ENCODE measurements at places on chromosomes 2 and 18.

- DNase-seq = peak; percentile 39
These were observed 70.3 kb downstream of the VWC2L start for GRCh38 chr2:214481204-214481603.

GRCh38 chr2:161041356-161041755 is 118.9 kb upstream of the TANK start:
- no peak for DNase-seq

GRCh38 chr2:8743261-8743660 is 61.4 kb downstream of the ID2 start:
- no peak for DNase-seq

DNA sequence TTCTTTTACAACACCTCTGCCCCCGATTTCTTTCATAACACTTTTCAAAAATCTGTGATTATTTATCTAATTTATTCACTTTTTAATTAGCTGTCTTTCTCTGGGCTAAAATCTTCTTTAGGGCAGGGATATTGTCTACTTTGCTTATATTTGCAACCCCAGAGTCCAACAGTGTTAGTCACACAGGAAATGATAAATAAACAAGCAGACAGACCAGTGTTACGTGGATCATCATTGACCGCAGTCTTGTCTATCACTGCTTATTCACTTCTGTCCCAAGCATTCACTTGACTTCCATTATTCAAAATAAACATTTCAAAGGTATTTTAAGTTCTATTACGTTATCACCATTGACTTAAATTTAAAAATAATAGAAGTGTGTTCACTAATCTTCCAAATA is 237.6 kb upstream of the UBE2E3 start:
- DNase-seq = no peak

DNA sequence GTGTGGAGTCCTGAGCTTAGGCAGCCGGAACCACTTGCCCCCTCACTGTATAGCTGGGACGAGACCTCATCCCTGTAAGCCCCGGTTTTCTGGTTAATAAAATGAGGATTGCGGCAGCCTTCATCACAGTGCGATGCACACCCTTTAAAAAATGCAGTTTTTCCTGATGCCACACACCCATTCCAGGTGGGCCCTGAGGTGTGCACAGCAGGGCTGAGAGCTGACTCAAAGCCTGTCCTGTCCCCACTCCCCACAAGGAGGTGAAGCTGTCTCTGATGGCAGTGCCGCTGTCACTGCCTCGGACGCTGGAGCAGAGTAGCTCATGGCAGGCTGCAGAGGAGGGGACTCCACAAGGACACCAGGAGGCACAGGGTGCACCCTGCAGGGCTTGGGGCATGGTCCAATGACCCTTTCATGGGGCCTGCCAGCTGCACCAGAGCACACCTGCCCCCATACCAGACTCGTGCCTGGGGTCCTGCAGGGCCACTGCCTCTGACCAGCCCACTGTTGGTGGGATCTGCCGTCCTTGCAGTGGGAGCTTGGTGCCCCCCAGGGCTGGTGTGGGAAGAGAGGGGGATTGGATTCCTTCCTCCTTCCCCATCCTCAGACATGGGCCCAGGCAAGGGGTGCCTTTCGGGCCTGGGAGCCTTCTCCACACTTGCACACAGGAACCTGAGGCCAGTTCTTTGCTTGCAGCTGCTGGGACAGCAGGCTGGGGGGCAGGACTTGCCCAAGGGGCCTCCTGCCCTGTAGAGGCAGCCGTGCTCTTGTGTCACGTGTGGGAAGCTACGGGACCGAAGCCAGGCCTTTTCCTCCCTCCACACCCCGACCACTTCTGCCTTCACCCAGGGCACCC is 22.8 kb downstream of the GPC1 start:
- DNase-seq = no peak

GRCh38 chr2:229909090-229909489 is 12.7 kb downstream of the TRIP12 start:
- no peak for DNase-seq

DNA sequence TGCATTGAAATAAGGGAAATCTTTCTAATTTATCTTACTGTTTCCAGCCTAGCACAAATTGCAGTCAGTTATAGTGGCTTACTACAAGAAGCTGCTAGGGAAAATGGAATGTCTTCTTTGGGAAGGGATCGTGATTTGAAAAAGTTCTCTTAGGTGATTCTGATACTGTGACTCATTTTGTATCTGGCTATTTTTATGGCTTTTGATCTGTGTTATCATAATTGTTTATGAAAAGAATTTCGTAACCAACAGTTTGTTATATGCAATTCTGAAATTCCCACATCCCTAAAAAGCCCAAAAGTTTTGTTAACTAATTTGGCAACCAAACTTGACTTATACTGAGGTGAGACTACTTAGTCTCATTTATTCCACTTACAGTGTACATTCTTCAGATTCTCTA is 12.4 kb downstream of the PTPN4 start:
- DNase-seq = no peak

GRCh38 chr18:53148123-53148522 is 808.1 kb downstream of the DCC start:
- DNase-seq = no peak

- no peak for DNase-seq
These were observed 744.5 kb upstream of the LINC00305 start for GRCh38 chr18:64893349-64893748.

GRCh38 chr18:55509631-55510324 is 78.2 kb downstream of the TCF4 start:
- peak; percentile 56 for DNase-seq

GRCh38 chr2:208711598-208711997 is 305.0 kb downstream of the PTH2R start:
- no peak for DNase-seq

DNA sequence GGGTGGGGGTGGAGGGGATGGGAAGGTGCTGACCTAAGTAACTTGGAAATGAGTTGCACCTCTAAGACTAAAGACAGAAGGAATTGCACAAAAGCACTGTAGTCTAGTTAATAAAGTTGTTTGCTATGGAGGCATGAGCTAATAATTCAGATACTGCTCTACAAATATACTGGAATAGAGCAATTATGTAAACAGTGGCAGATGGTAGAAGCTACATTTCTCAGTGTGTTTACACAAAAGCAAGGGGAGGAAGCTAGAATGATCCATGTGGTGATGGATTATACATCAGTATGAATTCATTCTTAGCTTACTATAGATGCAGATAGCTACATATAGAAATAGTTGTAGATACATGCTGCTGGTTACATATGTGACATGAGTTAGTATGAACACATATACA is 27.6 kb upstream of the UBE2F start:
- no peak for DNase-seq

DNA sequence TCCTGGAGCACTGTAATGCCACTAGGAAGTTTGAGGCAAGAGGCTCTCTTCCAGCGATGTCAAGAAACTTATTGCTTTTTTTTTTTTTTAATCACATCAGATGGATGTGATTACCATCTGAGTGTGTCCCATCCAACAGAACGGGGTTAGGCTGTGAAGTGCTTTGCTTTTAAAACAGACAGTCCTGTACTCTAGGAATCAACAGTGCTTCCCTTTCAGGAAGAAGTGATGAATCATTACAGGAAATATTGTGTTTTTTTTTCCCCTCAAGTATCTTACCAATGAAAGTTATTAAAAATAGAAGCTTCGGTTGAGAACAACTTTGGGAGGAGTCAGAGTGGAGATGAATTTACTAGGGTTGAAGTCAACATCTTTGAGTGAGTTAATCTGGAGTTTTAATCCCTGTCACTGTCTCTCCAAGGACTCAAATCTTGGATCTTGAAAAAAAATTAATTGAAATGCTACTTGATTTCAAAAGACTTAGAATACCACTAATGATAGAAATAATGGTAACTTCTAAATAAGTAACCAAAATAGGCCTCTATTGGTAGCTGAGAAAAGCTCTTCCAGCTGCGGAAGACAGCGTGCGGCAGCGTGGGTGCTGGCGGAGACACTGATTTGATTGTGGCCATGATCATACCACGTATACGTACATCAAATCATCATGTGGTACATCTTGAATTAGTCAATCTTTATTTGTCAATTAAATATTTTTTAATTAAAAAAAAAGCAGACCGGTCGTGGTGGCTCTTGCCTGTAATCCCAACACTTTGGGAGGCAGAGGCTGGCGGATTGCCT is 45.5 kb downstream of the GATA6 start:
- peak; percentile 36 for DNase-seq

DNA sequence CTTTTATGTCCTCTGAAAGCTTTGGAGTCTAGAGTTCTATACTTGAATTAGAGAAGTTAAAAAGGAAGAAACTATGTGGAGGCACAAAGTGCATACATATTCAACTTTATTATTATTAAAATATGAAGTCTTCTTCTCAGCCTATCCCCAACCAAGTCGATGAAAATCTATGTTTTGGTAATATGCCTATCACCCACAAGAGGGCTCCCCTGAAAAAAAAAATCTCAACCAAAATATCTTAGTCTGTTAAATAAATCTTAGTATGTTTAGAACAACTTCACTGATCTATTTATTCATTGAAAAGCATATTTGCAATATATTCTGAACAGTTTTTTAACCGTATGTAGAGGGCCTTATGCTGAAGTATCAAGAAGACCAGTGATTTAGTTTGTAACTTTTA is 804.5 kb downstream of the TDRD15 start:
- no peak for DNase-seq

Data from OCI-M1 (cell line).